ENCODE measurements at places on chromosomes 12 and 14.

- no peak for DNase-seq
Measured at GRCh38 chr12:107207931-107208525, 114.7 kb upstream of the CRY1 start.

DNA sequence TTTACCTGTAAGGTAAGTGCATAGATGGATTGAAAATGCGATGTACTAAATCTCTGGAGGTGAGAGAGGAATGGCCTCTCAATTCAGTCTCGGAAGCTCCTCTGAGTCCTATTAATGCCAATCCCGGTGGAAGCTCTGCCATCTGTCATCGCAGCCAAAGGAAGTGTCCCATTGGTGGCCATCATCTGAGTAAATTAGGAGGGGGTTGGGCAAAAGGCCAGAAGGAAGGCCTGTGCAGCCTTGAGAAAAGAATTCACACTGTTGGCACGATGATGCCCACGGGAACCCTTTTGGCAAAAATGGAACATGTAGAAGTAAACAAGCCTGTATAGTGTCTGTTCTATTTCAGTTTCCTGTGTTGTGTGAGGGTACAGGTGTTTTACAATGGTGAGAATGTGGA lies 494.8 kb downstream of the NELL2 start:
- DNase-seq, result no peak

- no peak for DNase-seq
Measured at GRCh38 chr14:65941091-65941490, 528.6 kb downstream of the FUT8 start.

DNA sequence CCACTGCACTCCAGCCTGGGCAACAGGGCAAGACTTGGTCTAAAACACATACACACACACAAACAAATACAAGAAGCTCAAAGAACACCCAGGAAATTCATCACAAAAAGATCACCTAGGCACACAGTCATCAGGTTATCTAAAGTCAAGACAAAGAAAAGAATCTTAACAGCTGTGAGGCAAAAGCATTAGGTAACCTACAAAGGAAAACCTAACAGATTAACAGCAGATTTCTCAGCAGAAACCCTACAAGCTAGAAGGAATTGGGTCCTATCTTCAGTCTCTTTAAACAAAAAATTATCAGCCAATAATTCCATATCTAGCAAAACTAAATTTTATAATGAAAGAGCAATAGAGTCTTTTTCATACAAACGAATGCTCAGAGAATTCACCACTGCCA lies 22.4 kb downstream of the CEP83 start:
- DNase-seq, result no peak

- DNase-seq, result peak; percentile 35
Measured at GRCh38 chr12:114407842-114408411, 2.0 kb upstream of the TBX5 start.

- DNase-seq, result no peak
Measured at GRCh38 chr12:27523305-27523641, 733 bp upstream of the PPFIBP1 start.

GRCh38 chr12:120687578-120688289 lies 785 bp downstream of the MLEC start:
- DNase-seq, result peak; percentile 54

All from hepatocyte (in vitro differentiated cells).